EL (cell line): ENCODE measurements at places on chromosomes 16 and 17.
A peak's percentile ranks its signal among the peaks of the same experiment; 100 is the strongest.

DNA sequence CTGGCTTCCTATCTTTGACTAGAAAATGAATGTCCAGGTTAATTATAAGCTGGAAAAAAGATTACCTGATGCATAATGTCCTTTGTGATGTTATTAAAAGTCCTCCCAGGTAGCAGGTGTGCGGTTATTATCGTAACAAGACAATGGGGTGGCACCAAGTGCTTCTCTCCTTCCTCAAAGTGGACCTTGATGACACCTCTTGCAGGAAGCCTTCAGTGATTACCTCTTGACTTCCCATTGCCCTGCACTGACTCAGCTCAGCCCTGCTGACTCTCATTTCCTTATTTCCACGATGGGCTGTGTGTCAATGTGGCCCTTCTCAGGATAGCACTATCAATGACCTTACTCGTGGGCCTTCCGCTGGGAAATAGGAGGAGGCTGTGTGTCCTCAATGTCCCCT, 477.4 kb upstream of the CCL2 start:
- DNase-seq = no peak

DNA sequence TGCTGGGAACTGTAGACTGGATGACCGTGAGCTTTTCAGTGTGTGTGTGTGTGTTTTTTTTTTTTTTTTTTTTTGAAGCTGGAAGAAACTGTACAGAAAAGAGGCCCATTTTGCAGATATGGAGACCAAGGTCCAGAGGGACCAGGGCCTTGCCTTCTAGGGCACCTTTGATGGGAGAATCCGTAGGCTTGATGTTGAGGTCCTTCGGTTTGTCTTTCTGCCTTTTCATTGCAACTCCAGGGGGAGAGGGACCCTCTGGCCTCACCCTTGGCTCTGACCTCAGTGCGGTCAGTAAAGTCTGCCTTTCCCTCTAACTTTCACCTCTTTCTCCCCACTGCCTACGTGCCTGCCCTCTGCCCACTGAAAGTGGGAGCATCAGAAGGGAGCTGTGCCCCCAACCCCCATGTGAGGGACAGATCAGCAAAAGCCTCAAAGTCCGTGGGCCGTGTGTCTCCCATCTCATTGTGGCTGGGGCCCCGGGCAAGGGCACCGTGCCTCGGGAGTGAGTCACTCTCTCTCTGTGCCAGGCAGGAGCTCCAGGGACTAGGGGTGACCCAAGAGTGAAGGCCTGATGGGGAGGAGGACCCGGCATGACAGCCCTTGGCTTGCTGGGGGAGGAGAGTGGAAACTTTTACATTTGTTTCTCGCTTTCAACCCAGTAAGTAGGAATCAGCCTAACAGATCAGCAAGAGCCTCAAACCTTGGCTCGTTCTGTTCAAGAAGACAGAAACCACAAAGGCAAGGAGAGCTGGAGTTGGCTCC, 123.6 kb downstream of the CMIP start:
- peak; percentile 88 for DNase-seq

DNA sequence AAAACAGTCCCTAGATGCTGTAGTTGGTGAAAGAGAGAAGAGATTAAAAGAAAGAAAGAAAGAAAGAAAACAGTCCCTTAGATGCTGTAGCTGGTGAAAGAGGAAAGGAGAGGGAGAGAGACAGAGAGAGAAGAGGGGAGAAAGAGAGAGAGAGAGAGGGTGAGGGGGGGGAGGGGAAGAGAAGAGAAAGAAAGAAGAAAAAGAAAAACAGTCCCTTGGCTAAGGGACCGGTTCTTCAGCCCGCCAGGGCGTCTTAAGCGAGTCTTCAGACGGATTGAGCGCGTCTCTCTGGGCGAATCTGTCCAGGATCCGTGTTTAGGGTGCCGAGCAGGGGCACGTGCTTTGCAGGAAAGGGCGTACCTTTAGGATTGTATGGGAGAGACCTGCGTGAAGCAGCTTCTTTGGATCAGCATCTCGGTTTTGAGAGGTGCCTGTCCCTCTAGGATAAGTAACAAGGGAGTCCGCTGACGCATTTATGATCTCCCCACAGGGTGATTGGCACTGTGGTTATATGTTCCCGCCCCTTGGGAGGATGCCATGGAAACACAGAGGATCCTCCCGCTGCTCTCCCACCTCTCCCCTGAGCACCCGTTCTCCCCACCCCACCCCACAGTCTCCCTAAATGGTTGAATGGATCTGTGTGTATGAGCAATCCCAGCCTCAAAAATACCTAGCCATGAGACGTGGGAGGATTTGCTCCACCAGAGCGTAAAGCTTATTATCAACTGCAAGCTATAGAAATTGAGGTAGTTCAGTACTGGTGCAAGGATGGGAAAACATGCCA, 16.7 kb downstream of the GNGT2 start:
- DNase-seq = peak; percentile 72

- peak; percentile 73 for DNase-seq
These were observed 30.1 kb upstream of the BAHCC1 start for GRCh38 chr17:81365148-81365600.

- DNase-seq = no peak
These were observed 8.5 kb downstream of the C17orf100 start for GRCh38 chr17:6660101-6660500.

DNA sequence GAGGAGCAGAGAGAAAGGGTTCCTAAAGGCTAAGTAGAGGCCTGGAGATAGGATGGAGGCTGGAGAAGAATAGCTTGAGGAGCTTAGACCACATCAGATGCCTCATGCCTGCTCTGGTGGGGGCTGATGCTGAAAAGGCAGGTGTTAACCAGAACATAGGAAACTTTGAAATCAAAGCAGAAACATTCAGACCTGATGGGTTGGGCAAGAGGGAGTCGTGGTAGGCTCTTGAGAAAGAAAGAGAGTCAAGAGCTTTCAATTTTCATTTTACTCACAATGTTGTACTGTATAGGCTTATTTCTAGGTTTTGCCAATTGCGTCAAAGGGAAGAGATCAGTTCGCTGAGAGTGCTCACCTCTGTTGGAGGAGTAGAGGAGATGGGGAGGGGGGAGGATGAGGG, 406.6 kb upstream of the SALL1 start:
- no peak for DNase-seq

- no peak for DNase-seq
These were observed 70.5 kb upstream of the CDH5 start for GRCh38 chr16:66295761-66296546.

- no peak for DNase-seq
These were observed 499 bp upstream of the HLF start for GRCh38 chr17:55264278-55264644.

DNA sequence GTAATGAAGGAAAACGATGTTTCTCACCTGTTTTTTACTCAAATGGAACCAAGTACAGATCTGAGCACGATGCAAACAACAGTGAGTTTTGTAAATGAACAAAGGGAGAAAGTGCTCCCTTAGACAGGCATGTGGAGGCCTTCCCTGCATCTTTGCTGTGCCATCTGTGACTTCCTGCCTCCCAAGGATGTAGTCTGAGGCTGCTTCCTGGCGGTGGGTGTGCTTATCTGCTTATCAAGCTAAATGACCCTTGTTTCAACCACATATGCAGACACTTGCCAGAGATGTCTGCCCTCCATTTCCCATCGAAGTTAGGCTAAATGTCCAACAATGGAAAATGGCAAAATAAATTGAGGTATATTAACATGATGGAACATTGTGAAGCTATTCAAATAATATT, 34.6 kb downstream of the RGS9 start:
- DNase-seq = no peak

GRCh38 chr16:84548971-84549844, 44.7 kb upstream of the MEAK7 start:
- no peak for DNase-seq

GRCh38 chr17:57377094-57377493, 120.8 kb downstream of the MSI2 start:
- DNase-seq = no peak

DNA sequence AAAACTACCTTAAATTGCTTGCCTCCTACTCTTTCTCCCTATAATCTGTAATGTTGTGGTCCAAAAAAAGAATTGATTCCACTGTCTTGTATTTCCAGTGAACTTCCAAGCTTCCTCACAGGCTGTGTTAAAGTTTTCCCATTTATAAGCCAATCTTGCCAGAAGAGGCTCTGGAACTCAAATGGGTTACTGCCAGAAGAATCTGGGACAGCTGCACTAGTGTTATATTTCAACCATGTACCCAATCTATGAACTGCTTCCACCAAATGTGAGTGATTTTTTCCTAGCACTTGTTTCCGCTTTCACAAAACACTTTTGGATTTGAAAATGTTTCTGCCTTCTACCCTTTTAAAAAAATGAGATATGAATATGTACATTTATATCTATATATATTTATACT, 1.8 kb downstream of the CCDC43 start:
- DNase-seq = no peak

GRCh38 chr17:80198144-80198661, 21.9 kb downstream of the SGSH start:
- no peak for DNase-seq

DNA sequence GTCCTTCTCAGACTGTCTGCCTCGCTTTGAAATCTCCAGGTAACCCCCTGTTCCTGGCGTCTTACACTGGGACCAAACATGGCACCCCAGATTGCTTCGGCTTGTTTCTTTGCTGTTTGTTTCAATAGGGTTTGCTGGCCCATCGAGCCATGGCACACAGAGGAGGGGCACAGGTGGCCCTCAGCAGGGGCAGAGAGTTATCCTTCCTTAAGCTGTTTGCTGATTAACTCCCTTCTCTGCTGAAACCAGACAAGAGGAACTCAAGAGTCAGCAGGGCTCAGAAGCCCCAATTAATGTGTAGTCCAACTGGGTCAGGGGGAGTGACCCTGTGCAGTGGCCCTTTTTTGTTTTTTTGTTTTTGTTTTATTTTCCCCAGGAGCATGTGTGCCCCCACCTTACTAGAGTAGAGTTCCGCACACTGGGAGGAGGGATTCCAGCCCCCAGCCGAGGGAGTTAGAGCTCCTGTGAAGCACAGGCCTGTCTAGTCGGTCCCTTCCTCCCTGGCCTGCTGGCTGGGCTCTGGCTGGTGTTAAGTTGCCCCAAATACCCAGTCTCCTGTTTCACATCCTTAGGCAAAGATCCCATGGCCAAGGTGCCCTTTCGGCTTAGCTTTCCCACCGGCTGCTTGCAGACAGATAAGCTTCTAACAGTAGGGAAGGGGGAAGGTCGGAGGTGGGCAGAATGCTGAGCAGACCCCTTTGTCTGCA, 39.3 kb downstream of the YPEL2 start:
- DNase-seq = no peak

GRCh38 chr17:51710634-51710979, 447.9 kb downstream of the CA10 start:
- no peak for DNase-seq

GRCh38 chr17:54795046-54795445, 105.6 kb upstream of the TOM1L1 start:
- DNase-seq = no peak

DNA sequence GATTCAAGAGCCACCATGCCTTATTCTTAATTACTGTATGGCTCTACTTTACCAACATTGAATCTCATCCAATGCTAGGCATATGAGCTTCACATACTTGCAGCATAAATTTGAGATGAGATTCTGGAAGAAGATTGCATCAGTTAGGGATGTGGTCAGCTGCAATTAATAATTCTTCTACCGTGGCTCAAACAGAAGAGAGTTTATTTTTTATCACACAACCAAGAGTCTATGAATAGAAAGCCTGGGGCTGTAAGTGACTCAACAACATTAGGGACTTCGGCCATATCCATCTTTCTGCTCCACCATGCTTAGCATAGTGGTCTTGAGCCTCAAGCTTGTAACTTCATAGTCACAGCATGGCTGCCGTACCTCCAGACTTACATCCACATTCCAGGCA, 179.4 kb upstream of the IRX6 start:
- DNase-seq = no peak

DNA sequence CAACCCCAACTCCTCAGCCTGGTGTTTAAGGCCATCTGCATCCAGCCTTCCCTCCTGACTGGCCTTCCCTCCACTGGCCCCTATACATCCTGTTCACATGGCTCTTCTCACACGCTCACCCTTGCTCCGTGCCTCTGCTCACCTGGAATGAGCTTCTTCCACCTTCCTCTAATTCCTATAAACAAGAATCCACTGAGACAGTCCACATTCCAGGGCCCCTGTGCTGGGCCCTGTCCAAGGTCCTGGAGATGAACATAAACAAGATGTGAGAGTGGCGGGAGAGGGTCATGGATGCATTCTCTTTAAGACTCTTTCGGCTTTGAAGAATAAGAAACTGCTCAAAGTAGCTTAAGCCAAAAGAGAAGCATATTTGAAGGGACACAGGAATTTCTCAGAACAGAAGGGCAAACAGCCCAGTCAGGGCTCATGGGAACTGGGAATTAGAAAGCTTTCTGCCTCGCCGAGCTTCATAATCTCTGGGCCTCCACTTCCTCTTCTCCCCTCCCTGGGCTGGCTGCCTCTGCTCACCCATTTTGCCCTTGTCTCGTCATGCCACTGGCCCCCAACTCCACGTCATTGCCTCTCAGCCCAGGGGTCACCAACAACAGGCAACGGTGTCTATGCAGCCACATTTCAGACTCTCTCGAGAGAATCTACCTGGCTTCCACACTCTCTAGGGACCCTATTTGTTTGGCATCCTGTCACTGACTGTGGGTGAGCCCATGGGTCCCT, 13.5 kb downstream of the SPPL2C start:
- DNase-seq = peak; percentile 33

DNA sequence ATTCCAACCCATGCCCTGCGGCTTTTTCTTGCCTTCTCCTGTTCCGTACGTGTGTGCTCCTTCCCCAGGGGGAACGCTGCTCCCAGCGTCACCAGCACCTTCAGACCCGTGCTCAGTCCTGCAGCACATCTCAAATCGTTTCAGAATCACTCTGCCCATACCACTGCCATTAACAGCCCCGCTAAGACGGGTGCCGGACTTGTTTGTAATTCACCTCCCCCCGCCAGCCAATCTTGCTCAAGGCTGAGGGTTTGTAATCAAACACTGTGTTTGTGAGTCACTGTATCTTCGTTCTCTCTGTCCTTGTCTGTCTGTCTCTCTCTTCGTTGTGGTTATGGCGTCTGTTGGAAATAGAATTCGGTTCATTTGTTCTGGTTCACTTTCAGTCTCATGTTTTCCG, 17.3 kb downstream of the CARD14 start:
- no peak for DNase-seq

- DNase-seq = peak; percentile 89
These were observed 7.6 kb downstream of the CCDC57 start for GRCh38 chr17:82204831-82205719.

GRCh38 chr17:10652984-10653659, 4.0 kb downstream of the MYH3 start:
- DNase-seq = no peak

GRCh38 chr16:50354629-50355456, 13.9 kb downstream of the BRD7 start:
- DNase-seq = peak; percentile 8

GRCh38 chr16:23348579-23349469, 46.7 kb downstream of the SCNN1B start:
- no peak for DNase-seq

- no peak for DNase-seq
These were observed 18.5 kb upstream of the APRT start for GRCh38 chr16:88830258-88830657.
